Fibroblast of upper back skin (primary cell): ENCODE measurements at places on chromosomes 3 and 15.

DNA sequence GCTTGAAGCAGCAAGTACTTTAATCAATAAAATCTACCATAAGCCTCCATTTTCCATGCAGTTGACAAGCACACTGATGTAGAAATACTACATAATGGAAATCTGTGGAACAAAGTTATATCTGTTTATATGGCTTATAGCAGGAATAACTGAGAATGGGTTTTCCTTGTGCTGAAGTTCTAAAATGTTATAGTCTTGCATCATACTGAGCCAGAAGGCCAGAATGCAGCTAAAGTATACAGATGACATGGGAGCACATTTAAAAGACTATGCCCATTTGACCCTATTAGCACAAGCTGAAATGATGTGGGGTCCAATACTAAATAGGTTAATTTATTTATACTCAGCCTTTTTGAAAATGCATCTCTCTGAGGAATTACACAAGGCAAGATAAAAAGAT, 25.1 kb downstream of the SLC24A5 start:
- DNase-seq, result peak; percentile 17

DNA sequence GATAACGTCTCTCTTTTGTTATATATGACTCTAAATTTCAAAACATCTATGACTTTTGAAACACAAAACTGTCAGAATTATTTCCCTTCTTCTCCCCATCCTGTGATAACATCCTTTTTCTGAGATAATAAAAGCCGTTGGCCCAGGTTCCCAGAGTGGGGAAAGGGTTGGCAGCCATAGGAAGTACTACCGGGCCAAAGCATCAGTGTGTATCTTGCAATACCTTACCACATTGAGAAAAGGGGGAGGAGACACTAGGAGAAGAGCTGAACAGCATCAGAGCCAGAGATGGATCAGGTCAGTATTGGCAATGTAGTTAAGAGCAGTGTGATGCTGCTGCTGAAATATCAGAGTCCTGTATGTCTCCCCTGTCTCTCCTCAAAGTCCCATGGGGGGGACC, 210.0 kb upstream of the PROK2 start:
- no peak for DNase-seq

DNA sequence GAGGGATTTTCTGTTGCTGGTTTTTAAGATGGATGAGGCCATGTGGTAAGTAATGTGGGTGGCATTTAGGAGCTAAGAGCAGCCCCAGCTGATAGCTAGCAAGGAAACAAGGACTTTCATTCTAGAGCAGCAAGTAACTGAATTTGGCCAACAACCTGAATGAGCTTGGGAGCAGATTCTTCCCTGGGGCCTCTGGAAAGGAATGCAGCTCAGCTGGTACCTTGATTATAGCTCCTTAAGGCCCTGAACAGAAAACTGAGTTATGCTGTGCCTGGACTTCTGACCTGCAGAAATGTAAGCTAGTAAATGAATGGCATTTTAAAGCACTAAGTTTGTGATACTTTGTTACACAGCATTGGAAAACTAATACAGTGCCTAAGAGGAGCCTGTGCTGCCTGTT, 565.5 kb downstream of the PDCD6IP start:
- DNase-seq, result no peak

- peak; percentile 73 for DNase-seq
These were observed 31.1 kb upstream of the IL16 start for GRCh38 chr15:81165535-81165934.

GRCh38 chr15:85168642-85169173, 187.1 kb downstream of the PDE8A start:
- DNase-seq, result no peak

GRCh38 chr3:38581774-38582173, 67.7 kb downstream of the SCN5A start:
- DNase-seq, result no peak

DNA sequence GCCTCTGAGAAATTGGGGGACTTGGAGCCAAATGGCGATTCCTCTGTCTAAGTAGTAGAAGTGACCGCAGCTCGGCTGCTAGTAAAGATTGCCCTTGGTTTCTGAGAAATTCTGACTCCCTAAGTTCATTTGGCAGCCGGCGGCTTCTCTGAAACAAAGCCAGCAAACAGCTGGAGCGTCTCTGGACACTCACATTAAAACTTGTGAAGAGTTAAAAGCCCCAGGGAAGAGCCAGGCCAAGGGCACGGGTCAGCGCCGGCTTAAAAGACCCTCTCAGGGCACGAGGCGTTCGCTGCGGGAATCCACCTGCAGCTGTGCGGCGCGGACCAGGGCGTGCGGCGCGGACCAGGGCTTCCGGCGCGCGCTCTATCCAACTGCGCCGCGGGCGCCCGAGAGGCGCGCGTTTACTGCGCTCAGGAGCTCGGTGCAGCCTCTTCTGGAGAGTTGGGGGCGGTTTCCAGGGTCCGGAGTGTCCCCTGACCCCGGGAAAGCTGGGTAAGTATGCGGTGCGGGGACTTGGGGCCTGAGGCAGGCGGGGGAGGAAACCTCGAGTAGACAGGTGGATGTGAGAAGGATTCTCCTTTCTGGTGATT, at the start of gene COL6A5:
Gene COL6A5 (plus strand): TSS at position 186 of the 593 bp plus-strand sequence. CDS start 27,967 bp downstream, outside the sequence.
- DNase-seq, result no peak

DNA sequence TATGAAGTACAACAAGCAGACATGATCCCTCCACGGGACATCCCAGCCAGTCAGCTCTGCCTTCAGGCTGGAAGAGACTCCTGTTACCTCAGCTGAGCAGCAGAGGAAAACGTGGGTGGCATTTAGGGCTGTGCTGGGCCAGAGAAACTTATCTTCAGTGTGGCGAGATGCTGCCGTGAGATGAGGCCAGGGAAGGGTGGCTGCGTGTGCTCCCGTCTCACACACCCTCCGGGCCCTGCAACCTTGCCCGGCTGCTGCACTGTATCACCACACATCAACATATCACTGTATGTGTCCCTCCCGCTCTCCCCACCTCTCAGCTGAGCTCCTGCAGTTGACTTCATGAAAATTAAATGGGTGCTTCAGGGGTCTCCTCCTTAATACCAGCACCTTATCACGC, 23.4 kb downstream of the BMF start:
- DNase-seq, result no peak

- no peak for DNase-seq
These were observed 69.3 kb downstream of the LRRC28 start for GRCh38 chr15:99320374-99321215.

GRCh38 chr15:93987068-93987467, 244.3 kb upstream of the MCTP2 start:
- DNase-seq, result no peak

DNA sequence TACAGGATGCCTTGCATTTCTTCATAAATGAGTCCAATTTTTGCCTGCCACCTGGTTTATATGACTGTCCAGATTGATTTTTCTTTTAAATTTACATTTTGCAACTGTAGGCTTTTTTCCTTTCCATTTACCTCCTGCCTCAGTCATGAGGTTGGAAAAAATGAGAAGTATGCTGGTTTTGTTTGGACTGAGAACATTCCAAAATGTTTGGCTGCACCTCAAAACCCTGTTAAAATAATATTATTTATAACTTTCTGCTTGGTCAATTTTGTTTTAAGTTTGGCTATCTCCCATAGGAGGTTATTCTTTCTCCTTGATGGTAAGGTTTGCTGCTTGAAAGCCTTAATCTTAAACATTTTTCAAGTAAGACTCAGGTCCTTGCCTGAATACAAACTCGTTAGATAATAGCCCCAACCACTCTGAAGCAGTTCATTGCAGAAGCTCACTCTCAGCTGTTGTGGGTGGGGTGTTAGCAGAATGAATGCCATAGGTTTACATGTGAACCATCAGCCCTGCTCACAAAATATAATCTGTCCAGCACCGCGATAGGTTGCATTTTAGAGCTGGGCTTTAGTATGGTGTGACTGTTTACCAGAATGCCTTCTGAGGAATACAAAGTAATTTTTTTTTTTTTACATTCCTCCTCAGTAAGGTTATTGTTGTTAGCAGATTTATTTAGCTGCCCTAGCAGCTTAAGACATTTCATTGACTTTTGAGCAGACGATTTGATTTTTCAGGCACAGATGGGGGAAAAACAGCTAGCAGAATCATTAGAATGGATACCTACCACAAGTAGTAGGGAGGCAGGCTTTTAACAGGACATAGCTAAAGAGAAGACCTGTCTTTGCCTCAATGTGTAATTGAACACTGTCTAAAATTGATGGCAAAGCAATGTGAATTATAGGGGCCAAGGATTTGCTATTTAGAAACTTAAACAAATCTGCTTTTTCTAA, 630.8 kb upstream of the KCNMB2 start:
- peak; percentile 97 for DNase-seq
